ENCODE measurements at places on chromosomes 11 and 22.

DNA sequence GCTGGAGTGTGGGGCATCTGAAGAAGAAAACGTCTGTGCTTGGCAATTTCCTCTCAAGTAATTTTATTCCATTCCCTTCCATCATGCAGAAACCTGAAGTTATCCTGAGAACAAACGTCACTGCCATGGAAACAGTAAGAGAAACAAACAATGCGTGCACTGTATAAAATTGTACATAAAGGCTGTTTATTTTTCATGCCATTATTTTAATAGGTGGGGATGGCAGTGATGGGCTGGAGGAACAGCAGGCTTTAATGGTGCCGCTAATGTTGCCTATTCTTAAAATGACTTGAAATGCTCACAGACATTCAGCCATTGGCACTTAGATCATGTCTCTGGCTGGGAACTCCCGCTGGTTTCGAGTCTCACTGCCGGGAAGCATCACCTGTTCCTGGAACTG lies 7.5 kb upstream of the SEZ6L start:
- DNase-seq: no peak

GRCh38 chr22:28019360-28019759 lies 100.3 kb upstream of the PITPNB start:
- no peak for DNase-seq

DNA sequence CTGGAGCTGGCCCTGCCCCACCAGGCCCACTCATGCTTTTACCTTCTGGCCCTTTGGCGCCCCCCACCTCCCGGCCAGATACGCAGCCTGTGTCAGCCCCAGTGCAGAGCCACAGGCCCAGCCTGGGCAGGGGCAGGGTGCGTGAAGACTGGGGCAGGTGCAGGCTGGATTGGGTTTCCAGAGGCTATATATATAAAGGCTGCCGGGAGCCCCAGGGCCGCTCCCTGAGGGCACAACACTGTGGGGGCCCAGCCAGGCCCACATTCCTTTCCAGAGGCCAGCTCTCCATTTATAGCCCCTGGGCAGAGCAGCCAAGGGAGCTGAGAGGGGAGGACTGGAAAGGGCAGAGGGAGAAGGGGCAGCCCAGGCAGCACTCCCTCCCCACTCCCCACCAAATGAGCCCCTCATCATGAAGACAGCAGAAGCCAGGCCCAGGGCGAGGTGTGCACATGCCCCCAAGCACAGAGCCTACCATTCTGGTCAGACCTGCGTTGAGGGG lies 5.0 kb upstream of the MYOD1 start:
- DNase-seq: no peak

DNA sequence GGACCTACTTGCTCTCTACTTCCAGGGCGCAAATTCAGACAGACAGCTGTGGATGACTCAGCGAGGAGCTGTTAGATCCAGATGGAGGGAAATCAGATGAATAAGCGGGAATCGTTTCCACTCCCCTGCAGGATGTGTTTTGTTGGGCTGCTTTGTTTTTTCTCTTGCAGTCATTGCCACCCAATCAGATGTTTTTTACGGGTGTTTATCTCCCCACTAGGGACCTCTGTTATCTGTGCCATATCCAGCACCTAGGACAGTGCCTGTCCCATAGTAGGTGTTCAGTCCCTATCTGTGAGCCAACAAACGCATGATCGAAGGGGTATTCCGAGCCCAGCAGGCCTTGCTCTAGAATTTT lies 51.1 kb upstream of the PARVG start:
- no peak for DNase-seq

DNA sequence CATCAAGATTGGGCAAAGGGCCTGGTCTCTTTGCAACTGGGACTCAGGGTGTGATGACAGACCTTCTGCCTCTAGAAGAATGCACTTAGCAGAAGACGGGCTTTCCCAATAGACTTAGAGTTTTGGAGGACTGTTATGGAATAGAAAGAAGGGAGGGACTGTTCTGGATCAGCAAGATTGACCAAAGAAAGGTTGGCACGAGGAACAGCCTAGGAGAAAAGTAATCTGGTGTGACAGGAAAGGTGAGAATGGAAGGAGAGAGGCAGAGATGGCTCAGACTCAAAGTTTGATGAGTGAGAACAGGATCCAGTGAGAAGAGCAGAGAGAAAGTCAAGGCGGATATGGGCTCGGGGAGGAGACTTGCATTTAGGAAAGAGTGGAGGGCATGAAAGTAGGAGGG lies 23.0 kb upstream of the TMEM45B start:
- no peak for DNase-seq

DNA sequence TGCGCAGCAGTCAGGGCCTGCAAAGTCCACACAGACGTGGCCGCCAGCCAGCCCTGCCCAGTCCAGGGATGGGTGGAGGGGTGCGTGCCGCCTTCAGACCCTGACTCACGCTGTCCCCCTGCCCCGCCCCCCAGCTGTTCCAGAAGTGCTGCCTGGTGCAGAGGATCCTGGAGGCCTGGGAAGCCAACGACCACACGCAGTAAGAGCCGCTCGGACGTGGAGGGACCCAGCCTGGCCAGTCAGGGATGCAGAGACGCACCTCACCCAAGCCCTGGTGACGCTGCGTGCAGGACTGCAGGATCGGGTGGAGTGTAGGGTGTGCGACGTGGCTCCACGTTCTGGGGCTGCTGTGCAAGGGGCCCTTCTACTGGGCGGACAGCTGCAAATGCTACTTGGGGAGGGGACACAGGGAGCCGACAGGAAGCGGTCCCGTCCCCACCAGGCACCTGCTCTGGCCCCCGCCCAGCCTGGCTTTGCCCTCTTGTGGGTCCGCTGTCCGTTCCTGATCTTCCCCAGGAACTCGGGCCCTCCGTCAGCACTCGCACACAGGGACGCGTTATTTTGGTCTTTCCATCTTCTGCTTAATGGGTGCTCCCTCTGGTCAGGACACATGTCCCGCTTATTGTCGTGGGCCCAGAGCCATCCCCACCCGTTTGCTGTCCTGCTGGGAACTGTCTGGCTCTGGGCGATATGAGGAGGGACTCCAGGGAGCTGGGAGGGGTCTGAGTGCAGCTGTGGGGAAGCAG lies 42.5 kb downstream of the SBF1 start:
- DNase-seq: no peak

GRCh38 chr11:73784080-73784634 lies 3.5 kb upstream of the MRPL48 start:
- peak; percentile 48 for DNase-seq

- no peak for DNase-seq
These were observed 204.3 kb downstream of the TENM4 start for GRCh38 chr11:79236541-79236971.

- DNase-seq: no peak
These were observed 111.6 kb downstream of the MIAT start for GRCh38 chr22:26768952-26769351.

DNA sequence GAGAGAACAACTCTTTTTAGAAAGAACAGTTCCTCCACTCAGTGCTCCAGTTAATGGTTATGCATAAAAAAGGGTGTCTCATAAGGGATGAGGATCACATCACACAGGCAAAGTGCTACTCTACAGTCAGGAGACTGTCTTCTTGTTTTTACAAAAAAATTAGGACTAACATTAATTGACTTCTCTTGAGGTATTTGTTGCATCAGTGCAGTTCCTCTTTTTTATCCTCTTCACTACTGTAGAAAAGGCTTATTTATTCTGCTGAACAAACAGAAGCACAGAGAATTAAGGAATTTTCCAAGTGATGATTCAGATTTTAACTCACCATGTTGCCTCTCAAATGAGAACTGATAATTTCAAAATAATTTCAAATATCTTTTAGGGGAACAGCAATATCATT lies 1.9 kb downstream of the MMP8 start:
- no peak for DNase-seq

DNA sequence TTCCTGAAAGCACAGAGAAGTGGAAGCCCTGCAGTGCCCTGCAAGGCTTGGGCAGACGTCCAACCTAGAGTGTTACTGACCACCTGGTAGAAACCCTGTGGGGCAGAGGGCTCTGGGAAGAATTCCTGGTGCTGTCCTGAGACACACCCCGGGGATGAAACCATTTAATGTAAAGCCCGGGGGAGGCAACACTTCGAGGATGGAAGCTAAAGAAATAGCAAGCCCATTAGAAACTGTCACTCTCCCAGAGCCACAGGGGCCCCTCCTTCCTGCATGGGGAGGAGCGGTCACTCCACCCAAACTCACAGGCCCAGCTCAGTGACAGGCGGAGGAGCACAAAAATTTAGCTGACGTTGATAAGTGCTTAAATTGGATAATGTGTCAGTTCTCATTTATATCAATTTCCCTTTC lies 57.6 kb downstream of the NRXN2 start:
- DNase-seq: no peak

GRCh38 chr11:68831124-68831523 lies 10.6 kb downstream of the CPT1A start:
- no peak for DNase-seq

DNA sequence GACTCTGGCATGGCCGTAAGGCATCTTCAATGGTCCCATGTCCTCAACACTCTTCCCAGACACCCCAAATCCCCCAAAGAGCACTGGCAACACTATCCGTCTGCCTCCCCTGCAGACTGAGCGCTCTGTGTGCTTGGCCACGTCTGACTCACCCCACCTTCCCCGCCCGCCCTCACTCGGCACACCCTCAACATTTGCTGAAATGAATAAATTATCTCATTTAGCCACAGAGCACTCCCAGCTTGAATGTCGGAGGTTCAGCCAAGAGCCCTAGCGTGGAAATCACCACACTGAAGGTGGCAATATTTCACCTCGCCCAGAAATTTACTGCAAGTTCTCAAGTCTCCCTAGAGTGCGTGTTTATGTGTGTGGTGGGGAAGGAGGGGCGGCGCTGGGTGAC lies 46.6 kb upstream of the TCF20 start:
- DNase-seq: peak; percentile 53

GRCh38 chr22:27383896-27384295 lies 417.7 kb downstream of the MN1 start:
- DNase-seq: no peak

DNA sequence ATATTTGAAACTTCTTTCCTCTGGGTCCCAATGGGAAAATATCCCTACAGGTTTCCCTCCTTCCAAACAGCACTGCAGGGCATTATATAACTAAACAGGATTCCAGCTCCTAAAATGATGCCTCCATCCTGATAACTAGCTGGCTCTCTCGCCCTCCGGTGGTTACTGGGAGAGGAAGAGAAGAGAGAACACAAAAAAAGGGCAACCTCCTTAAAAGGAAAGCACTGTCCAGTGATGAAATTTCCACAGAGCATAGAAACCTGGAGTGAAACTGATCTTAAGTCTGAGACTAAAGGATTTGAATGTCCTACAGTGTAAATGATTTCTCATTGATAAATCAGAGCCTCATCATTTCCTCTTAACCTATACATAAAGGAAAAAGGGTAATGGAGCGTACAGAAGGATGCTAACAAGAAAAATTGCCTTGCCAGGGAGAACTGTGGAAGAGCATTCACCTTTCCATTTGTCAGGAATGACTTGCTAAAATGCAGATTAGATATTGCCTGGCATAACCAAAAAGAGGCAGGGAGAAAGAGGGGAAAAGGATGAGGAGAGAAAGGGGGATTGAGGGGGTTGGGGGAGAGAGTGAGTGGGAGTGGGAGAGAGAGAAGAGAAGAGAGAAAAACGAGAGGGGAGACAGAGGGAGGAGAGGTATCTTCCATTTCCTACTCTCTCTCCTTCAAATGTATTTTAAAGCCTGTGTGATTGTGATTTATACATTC lies 121.3 kb downstream of the APOL5 start:
- no peak for DNase-seq

DNA sequence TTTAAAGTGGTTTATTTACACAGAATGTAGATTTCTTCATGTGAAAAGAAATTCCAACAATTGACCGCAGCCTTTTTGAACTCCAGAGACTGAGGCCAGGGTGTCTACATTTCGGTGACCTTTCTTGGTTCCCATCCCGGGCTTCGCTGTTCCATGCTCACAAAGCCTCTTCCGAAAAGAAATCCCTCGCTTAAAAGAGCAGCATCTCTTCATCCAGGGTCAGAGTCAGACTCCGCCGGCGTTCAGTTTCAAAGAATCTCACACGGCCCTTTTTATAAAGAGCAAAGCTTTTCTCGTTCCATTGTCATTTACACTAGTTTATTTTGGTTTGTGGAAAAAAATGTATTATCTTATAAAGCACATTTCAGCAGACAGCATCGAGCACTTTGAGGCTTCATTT lies 530.6 kb upstream of the B3GAT1 start:
- DNase-seq: no peak

- no peak for DNase-seq
These were observed 29.7 kb upstream of the CD81 start for GRCh38 chr11:2347308-2347830.

DNA sequence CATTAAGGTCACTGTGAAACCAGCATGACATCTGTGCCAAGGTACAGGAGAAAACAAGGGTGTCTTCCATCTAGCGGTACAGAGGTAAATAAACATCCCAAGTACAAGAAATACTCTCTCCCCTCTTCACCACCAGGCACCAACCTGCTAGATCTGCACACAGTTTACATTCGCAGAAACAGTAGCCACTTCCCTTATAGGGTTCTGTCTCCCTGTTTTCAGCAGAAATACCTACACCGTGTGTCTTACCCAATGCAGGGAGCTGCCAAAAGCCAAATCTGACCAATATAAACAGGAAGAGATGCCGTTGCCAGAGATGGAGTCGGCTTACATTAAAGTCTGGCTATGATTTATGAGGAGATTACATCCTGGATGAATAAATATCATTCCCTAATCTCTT lies 1.2 kb downstream of the SCN4B start:
- no peak for DNase-seq

GRCh38 chr11:56624661-56625110 lies 10.0 kb upstream of the OR5M1 start:
- no peak for DNase-seq

DNA sequence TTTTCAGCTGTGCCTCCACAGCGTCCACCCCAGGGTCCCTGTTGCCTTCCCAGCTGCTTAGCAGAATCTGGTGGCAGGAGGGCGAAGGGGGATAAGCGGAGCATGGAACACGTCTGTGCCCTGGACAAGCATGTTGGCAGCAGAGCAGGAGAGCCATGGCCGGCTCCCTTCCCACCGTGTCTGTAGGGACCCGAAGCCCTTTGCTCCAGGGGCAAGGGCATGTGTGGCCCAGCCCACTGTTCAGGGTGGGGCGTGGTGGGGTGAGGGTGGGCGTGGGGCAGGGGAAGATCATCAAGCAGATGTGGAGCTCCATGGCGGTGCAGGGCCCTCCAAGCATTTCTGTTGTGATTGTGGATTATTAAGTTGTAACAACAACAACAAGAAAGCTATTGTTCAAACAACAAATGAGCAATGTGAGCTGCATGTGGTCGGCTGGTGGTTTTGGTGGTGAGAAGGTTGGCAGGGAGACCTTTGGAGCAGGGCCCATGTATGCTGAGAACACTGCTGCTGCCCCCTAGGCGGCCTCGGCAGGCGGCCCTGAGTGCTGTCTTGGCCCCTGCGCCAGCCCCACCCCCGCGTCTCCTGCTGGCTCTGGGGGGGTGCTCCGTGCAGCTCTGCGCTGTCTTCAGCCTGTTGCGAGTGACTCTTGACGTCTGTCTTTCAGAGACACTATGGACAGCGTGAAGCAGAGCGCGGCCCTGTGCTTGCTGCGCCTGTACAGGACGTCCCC lies 50.9 kb downstream of the AP2A2 start:
- DNase-seq: no peak

- no peak for DNase-seq
These were observed 95.0 kb downstream of the PDHX start for GRCh38 chr11:35011389-35011788.
